KG1 (cell line): ENCODE measurements at places on chromosomes 13 and 19.
A peak's percentile ranks its signal among the peaks of the same experiment; 100 is the strongest.

- DNase-seq: no peak
Observed at GRCh38 chr13:24012648-24013047, 115.3 kb upstream of the C1QTNF9B start.

DNA sequence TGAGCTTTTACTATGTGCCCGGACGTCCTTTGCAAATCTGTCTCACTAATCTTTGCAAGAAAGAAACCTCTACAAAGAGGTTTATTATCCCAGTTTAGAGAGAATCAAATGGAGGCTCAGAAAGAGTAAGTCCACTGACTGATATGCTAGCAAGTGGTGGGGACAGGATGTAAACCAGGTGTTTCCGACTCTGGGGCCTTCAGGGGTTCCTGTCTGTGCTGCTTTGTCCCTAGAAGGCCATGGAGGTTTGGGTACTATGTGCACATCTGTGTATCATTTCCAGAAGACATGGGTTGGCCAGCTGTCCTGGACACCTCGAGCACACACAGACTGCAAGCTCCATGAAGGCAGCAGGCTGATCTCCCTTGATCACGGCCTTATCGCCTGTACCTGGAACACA lies 1.2 kb upstream of the KPTN start:
- DNase-seq: no peak

GRCh38 chr13:42524487-42525034 lies 49.4 kb upstream of the TNFSF11 start:
- DNase-seq: no peak

DNA sequence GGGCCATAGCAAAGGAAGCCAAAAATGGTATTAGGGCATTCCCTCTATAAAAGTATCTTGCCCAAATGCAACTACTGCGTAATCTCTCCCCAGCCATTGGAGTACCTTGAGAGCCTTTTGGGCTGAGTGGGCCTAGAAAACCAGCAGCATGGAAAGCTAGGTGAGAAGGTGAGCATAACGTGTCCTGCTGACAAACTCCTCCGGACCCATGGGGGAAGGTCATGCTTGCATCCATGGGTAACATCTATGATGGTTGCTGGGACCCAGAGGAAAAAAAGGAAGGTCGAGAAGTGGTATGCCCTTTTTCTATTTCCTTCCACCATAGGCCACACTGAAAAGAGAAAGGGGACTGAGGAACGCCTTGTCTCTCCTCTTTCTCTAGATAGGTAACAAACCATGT lies 57.4 kb downstream of the ZNF728 start:
- DNase-seq: no peak

DNA sequence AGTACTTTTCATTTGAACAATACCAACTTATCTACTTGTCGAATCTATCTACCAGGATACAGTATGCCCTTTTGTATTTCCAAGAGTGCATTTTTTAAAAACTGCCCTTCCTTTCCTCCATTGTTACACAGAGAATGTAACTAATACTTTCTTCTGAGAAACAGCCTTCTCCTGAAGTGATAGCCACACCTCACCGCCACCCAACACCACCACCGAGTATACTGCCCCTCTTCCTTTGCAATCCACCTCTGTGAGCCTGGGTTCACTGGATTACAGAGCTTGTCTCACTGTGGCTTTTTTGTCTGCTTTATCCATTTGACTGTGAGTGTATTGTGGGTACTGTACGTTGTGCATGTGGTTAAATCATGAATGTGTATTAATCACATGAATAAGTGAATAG lies 305.4 kb downstream of the KLF12 start:
- DNase-seq: no peak

GRCh38 chr13:43558326-43558725 lies 228.4 kb downstream of the ENOX1 start:
- no peak for DNase-seq

DNA sequence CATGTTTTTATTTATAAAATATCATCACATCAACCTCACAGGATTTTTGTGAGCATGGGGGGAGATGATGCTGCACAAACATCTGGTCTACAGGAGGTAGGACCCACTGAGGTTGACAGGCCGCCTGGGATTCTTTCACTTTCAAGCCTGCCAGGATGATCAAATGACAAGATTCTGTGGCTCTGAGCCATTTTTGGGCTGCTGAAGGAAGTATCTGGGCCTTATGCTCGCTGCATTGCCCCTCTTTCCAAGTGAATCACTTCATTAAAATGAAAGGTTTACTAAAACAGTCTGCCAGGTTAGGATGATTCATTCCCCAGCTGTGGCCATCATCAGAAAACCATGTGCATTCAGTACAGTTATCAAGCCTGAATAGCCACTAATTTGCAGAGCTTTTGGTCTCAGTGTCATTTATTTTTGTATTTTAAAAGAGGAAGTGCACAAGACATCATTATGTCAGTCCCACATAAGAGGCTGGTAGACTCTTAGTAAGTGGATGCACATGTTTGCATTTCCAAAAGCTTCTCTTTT lies 34.4 kb downstream of the STARD13 start:
- peak; percentile 4 for DNase-seq

- no peak for DNase-seq
Observed at GRCh38 chr19:1389033-1389940, 5.6 kb downstream of the NDUFS7 start.

DNA sequence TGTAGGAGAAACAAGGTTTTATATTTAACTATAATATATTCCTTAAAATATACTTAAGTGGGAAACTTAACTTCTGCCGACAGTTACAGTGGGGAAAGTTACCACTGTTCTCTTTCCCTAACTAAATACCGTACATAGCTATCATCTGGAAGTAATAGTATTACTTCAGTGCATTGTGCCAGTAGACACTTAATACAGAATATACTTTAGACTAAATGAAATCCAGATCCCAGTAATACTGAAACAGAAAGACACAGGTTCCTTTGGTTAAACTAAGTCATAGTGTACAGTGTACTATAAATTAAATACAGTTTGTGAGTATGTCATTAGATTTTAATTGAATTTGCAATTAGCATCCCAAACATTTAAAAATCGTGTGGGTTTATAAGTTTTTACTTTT lies 107.5 kb downstream of the PCCA start:
- DNase-seq: no peak

DNA sequence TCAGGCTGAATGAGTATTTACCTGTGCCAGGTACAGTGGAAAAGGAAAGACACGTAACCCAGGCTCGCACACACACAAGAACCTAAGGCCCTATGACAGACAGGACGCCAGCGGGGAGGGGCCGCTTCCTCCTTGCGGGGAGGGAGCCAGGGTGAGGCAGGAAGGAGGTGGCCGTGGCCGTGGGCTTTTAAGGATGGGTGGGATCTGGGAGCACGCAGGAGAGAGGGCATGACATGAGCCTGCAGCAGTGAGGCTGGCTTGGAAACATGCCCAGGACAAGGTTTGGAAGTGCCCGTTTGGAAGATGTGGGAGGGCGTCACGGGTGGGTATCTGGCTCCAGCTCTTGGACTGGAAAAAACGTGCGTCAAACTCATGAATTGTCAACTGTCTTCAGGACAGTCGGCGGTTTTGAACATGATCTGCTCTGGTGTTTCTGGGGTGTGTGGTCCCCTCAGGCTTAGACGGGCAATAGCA lies 20.1 kb downstream of the SH3GL1 start:
- DNase-seq: no peak

DNA sequence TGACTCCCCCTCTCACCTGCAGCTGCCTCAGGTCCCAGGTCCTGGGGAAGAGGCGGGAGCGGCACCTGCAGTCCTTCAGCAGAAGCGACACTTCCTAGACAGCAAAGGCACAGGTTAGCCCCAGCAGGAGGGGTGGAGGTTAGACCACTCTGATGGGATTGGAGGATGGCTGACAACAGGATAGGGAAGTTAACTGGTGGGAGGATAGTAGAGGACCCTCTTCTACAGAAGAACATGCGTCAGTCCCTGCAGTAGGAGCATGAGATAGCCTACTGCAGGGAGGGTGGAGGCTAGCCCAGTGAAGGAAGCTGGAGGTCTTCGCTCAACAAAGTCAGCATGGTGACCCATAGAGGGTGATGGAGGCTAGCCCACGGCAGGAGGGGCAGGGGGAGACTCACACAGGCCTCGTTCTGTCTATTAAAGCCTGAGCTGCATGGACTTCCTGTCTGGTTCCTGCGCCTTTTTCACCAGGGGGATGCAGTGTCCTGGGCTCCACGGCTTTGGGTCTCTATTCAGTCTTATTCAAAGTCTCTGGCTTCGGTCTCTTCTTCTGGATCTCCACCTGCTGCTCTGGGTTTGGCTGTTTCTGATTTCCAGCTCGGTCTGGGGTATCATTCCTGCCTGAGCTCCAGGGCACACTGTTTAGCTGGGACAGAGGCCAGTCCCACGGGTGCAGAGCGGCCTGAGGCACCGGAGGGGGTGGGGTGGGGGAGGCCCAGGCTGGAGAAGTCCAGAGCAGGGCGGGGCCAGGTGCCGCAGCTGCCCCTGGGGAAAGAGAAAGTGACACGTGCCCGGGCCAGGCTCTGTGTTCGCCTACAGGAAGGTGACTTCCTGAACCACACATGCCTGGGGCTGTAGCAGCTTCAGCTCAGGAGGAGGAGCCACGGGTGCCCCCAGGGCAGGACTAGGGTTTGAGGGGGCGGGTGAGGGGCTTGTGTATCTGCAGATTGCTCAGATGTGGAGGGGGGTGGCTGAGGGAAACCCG lies 7.3 kb downstream of the IFNL3 start:
- DNase-seq: no peak

DNA sequence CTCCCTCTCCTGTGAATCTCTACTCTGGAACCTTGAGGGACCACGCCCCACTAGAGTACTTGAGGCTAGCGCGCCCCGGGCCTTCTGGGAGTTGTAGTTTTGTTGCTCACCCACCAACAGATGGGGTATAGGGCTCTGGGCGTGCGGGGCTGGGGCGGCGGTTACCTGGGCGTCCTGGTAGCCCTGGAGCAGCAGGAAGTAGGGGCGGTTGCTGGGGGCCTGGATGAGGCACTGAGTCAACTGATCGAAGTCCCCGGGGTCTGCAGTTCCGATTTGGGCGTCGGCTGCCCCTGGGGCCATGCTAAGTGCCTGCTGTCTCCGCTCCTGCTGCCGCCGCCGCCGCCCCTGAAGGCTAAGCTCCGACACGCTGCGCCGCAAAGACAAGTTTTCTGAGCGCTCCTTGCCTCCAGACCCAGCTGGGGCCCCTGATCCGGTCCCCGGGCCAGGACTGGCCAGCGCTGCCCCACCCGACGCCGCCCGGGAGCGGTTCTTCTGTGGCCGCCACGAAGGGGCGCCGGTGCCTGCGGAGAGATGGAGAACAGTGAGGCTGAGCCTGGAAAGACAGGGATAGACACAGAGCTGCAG lies 5.3 kb downstream of the RASIP1 start:
- DNase-seq: no peak

DNA sequence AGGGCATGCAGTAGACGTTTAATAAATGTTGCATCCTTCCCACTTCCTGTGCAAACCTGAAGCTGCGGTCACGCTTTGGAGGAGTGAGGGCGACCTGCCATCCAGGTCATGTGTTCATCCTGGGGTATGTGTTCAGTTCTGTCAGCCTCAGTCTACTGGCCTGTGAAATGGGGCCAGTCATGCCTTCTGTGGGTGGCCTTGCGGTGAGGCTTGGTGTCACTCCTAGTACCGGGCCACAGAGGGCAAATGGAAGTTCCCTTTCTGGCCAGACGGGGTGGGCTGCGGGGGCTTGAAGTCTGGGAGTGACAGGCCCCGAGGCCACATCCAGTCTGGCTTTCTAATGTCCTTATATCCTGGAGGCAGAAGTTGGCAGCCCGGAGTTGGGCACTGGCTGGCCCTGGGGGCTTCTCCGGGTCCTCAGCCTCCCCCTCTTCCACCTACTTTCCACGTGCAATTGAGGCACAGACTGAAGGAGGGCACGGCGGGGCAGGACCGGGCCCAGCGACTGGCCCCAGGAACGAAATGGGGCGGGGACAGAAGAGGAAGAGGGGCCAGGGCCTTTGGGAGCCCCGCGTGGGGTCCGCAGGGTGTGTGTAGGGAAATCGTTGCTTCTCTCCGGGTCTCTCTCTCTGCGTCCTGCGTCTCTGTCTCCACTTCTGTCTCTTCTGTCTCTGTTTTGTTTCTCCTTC lies 11.1 kb downstream of the PDE4A start:
- no peak for DNase-seq

- no peak for DNase-seq
Observed at GRCh38 chr19:51548891-51549305, 17.4 kb upstream of the SIGLEC6 start.

- DNase-seq: no peak
Observed at GRCh38 chr19:31300422-31300821, 48.8 kb downstream of the TSHZ3 start.

DNA sequence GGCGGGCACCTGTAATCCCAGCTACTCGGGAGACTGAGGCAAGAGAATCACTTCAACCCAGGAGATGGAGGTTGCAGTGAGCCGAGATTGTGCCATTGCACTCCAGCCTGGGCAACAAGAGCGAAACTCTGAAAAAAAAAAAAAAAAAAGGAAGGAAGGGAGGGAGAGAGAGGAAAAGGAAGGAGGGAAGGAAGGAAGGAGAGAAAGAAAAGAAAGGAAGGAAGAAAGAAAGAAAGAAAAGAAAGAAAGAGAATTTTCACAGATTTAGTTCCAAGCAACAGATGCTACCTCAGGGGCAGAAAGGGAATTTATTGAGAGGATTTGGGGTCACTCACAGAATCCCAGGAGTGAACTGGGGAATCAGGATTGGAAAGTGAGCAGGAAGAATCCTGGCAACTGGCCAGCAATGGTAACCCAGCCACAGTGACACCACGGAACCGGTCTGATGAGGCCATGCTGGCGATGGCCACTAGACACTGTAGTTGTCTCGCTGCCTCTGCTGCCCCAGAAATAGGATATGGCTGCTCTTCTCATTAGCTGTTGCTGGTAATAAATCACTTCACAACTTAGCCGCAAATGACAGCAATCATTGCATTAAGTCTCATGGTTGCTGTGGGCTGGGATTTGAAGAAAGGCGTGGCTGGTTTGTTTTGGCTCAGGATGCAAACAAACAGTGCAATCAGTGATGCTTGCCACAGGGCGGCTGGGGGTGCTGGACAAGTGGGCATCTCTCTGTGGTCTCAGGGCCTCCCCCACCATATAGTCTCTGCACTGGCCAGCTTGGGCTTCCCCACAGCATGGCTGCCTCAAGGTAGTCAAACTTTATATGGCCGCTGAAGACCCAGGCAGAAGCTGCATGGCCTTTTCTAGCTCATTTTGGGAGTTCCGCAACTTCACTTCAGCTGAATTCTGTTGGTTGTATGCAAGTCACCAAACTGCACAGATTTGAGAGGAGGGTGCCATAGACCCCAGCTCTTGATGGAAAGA lies 5.2 kb upstream of the BCAM start:
- no peak for DNase-seq
